ENCODE measurements at places on chromosomes 16 and 17. TPM values are rescaled to one million over a fixed set of nuclear protein-coding genes. Genes with fewer than 3 reads are reported as not detected.

IGFBP4 gene
- total RNA-seq, result 351 TPM

GRCh38 chr17:54945671-54946070, 22.8 kb downstream of the COX11 start:
- DNase-seq, result no peak

- DNase-seq, result peak; percentile 53
Observed at GRCh38 chr17:58666858-58667267, 25.0 kb downstream of the TEX14 start.

GRCh38 chr16:9429646-9430330, 338.3 kb downstream of the HAPSTR1 start:
- no peak for DNase-seq

- DNase-seq, result no peak
Observed at GRCh38 chr17:15942207-15942833, 2.6 kb upstream of the ADORA2B start.

DHRS7C gene
- 0.62 TPM for total RNA-seq

ZNF423 gene
- total RNA-seq, result 4.7 TPM

GRCh38 chr17:39026980-39027451, 59.8 kb upstream of the FBXO47 start:
- DNase-seq, result no peak

KRT9 gene
- total RNA-seq, result not detected

DNA sequence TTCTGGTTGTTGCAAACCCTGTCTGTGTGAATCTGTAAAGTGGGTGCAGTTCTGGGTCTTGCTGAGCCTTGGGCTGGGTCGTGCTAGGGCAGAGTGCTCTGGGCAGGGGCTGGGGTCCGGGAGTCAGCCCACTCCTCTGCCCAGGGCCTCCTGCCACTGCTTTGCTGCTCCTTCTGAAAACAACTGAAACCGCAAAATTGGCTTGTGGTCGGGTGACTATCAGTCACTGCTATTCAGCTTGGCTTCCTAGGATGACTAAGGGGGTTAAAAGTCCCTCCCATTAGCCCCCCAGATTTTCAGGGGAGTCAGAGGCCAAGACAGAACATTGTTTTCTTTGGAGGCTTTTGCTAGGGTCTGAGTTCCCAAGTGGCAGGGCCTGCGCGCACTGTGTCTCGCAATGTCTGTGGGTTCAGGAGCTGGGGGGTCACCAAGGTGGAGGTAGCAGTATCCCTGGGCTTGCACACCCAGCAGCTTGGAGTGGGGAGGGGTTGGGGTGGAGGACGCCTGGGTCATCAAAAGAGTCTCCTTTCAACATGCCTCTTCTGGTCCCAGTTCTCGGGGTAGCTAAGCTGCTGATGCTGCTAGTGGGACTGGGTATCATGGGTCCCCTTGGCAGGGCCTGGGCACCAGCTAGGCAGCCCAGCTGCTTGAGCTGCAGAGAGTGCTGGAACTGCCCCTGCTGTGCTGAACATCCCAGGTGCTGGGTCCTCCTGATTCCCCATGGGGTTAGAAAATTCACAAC, 13.5 kb upstream of the TBX21 start:
- no peak for DNase-seq
